ENCODE measurements at places on chromosomes 3 and 15.

DNA sequence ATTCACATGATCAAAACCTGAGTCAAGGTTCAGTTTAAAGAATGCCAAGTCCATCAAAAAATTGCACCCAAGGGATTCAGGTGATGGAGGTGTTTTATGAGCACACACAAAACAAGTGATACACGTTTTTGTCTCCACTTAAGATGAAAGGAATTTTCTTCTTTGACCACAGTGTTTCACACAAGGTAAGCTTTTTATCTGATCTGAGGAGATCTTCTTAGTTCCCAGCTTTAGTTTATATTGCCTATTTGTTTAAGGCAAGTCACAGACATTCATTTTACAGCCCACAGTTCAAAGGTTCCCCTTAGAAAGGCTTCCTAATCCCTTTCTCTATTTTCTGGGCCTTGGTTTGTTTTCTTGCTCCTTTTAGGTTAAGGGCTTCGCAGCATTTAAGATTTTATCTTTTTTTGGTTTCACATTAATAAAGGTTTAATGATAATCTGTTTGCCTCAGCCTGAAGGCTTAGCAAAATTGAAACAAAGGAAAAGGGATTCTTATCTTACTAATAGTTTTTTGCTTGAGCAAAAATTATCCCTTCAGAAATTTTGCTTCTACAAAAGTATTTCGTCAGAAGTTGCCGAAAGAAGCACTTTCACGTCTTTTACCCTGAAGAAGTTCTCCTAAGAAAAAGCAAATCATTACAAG lies 420.5 kb upstream of the NAALADL2 start:
- no peak for DNase-seq

DNA sequence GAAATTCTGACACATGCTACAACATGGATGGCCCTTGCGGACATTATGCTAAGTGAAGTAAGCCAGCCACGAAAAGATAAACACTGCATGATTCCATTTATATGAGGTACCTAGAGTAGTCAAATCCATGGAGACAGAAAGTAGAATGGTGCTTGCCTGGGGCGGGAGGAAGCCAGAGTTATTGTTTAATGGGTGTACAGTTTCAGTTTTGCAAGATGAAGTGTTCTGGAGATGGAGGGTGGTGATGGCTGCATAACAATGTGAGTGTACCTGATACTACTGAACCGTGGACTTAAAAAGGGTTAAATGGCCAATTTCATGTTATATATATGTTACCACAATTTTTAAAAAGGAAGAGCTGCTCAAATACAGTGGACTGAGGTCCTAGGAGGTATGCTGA lies 66.9 kb downstream of the SEMA5B start:
- DNase-seq, result no peak

- no peak for DNase-seq
Measured at GRCh38 chr3:64648927-64649906, 38.6 kb downstream of the ADAMTS9 start.

GRCh38 chr3:113170771-113171170 lies 40.6 kb upstream of the BOC start:
- no peak for DNase-seq

DNA sequence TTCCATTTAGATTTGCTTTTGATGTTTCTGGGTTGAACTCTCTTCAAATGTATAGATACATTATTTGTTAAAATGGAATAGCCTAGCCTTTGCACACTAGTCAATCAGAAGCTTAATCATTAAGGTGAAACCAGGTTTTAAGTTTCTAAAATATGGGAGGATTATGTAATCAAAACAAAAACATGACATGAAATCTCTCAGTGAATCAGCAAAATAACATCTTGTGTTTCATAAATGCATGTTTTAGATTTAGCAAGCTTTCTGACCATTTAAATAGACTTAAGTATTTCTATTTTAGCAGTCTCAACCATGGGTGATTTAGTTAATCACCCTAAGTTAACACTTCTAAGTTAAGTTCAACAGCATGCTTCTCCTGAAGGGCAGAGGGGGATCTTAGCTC lies 11.3 kb downstream of the GTF2E1 start:
- no peak for DNase-seq

DNA sequence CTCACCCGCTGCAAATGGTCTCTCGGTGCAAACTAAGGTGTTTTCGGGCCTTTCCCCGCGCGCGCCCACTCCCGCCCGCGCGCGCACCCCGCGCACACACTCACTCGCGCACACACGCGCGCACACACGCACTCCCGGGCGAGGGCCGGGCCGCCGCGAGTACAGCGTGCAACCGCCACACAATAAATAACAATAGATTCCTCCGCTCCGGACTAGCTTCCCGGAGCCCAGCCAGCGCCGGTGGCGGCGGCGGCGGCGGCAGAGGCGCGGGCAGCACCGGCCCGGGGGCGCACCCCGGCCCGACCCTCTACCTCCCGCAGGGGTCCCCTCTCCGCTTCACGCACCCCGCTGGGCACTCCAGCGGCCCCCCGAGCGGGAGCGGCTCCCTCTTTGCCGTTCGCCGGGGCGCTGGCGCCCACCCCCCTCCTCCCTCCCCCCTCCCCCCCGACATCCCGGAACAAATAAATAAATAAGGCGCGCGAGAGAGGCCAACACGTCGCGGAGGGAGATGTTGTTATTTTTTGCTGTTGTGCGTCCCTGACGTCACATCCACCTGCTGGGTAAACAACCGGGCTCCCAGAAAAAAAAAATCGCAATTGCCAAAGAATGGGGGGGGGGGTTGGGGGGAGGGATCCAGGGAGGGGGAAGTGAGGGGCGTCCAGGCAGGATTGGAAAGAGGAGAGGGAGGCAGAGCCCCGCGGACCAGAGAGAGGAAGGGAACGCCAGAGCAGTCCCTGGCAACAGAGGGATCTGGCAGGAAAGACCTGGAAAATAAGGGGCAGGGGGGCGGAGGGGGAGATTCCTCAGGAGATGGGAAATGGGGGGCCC lies at the start of gene FOXP1:
TSS of gene FOXP1 (minus strand) at position 163 of the 828 bp plus-strand sequence. CDS start 385,347 bp downstream, outside the sequence.
- DNase-seq, result peak; percentile 54

GRCh38 chr3:8756671-8757070 lies 12.7 kb downstream of the OXTR start:
- no peak for DNase-seq

- no peak for DNase-seq
Measured at GRCh38 chr3:188240189-188240981, 86.4 kb downstream of the LPP start.

GRCh38 chr3:99325402-99325801 lies 313.0 kb upstream of the COL8A1 start:
- no peak for DNase-seq

DNA sequence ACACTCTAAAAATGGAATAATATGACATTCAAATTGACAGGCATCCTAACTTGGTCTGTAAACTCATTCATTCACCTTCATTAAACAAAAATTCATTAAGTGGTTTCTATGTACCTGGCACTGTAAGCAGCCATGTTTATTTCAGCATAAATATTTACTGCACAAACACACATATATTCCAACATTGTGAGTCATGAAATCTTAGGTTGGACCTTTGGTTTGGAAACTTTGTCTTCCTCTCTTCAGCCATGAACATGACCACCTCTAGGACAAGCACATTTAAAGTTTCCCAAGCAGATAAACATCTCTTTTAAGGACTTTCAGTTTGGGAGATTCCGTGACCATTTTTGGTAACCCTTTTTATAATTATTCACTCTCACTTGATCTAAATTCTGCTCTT lies 131.8 kb downstream of the TPRG1 start:
- no peak for DNase-seq

GRCh38 chr3:18466136-18466535 lies 41.0 kb upstream of the SATB1 start:
- DNase-seq, result no peak

- no peak for DNase-seq
Measured at GRCh38 chr3:62229211-62229610, 144.1 kb downstream of the FEZF2 start.

DNA sequence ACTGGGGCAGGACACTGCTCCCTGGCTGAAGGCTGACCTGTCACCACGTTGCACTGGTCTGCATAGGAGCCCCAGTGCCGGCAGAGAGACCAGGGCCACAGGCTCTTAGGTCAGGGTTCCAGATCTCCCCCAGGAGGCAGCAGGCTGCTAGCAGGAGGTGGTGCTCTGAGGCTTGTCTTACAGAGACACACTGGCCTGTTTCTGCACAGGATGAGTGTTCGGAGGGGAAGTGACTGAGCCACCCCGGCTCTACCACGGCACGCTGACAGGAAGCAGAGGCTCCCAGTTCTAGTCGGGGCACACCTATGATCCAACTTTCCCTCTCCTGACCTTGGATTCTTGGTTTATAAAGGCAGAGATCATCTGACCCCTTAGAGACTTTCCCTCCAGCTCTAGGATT lies 8.6 kb downstream of the FBXL22 start:
- no peak for DNase-seq

GRCh38 chr3:46987319-46987742 lies 7.9 kb downstream of the NBEAL2 start:
- DNase-seq, result no peak

GRCh38 chr3:65875393-65876027 lies 163.2 kb downstream of the MAGI1 start:
- no peak for DNase-seq

DNA sequence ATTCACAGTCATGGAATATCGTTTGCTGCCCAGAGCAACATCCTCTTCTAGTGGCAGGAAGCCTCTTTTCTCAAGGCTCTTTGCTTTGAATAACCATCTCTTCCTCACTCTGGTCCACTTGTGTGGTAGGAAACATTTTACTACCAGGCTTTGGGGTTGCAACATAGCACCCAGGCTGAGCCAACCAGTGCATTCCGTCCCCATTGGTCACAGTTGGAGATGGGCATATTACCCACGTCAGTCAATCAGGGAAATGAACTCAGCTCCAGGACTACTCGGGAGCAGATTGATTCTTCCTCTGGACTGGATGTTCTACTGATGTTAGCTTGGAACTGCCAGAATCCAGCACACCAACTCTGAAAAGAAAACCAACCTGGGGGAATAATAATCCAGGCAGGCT lies 4.2 kb upstream of the PEX5L start:
- DNase-seq, result no peak

GRCh38 chr3:150414258-150414657 lies 6.2 kb downstream of the TSC22D2 start:
- no peak for DNase-seq

GRCh38 chr3:14718539-14718938 lies 43.6 kb downstream of the C3orf20 start:
- DNase-seq, result no peak

DNA sequence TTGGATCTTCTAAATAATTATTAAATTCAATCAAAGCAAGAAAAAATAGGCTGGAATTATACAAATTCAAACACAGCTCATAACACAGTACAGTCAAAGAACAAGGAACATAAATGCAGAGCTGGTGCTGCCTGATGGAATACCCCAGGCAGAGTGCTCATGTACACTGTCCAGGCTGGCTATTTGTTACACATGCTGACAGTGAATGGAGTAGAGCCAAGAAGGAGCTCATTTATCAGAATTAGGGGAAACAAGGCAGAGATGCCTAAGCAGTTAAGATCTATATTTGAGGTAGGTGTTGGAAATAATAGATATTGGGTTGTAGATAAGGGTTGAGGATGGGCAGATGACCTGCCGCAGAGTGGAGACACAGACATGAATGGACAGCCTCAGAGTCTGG lies 788.2 kb upstream of the ARPP21 start:
- DNase-seq, result no peak

- no peak for DNase-seq
Measured at GRCh38 chr3:13496879-13497278, 16.8 kb downstream of the HDAC11 start.

GRCh38 chr3:22980346-22980745 lies 222.8 kb upstream of the UBE2E2 start:
- DNase-seq, result no peak

DNA sequence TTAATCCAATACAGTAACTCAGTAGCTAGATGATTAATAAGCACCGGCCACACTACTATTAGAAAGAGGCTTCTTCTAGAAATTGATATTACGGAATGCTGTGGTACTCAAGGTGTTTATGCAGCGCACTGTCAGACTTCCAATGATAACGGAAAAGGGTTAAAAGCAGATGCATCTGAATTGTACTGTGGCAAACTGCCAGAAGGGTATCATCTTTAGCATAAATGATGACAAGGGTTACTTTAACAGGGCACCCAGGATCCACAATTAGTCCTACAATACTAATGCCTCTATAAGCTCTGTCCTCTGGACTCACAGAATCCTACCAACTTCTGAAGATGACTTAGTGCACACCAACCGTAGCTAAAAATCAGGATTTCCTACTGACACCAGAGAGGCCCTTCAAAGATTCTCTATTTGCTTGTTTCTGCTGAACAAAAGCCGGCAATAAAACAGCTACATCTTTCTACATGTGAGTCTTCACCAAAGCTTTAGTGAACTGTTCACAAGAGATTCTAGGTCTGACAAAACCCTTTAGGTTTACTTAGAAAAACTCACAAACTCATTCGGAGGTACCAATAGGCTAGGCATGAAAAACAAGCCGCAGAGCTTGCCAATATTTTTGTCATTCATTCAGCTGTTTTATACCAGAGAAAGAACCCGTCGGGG lies 7.1 kb downstream of the SATB1 start:
- no peak for DNase-seq

DNA sequence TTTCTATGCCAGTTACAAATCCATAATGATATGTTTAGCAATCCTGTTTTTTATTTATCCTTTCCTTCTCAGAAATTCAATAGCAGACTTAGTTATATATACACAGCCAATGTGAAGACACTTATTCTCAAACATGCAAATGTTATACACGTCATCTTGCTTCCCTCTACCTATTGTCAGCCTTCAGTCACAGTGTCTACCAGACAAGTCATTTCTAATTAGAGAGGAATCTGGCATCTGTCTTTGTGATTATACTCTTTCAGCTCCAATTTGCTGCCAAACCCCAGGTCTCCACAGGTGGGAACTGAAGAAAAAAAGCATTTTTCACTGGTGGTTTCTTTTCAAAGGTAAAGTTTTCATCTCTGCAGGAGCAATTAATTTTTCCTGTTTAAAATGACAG lies 793.1 kb downstream of the AGBL1 start:
- DNase-seq, result no peak

DNA sequence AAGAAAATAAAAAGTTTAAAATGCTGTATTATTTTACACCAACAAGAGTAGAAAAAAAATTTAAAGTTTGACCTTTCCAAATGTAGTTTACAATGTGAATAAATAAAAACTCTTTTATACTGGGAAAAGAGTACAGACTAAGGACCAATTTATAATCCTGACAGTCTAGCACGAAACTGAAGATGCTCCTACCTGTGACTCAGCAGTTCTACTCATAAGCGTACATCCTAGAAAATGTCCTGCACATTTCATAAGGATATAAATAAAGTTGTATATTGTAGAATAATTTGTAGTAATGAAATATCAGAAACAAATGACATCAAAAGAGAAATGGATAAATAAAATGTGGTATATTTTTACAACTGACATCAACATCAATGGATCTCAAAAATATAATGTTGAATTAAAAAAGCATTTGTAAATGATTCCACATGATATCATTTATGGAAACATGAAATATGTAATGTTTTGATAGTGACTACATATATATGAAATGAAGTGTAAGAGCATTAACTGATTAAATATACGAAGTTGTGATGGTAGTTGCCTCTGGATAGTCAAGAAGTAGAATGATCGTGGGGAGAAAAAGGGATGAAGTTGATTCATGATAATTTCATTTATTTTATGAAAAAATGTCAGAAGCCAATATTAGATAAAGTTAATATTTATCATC lies 161.3 kb upstream of the CBLB start:
- no peak for DNase-seq

GRCh38 chr3:30604558-30604957 lies 1.8 kb upstream of the TGFBR2 start:
- no peak for DNase-seq
